ENCODE measurements at places on chromosomes 3 and 15.

GRCh38 chr3:10423171-10423882, 82.1 kb downstream of the ATP2B2 start:
- DNase-seq: no peak

GRCh38 chr15:38378161-38378560, 75.8 kb upstream of the FAM98B start:
- DNase-seq: no peak

DNA sequence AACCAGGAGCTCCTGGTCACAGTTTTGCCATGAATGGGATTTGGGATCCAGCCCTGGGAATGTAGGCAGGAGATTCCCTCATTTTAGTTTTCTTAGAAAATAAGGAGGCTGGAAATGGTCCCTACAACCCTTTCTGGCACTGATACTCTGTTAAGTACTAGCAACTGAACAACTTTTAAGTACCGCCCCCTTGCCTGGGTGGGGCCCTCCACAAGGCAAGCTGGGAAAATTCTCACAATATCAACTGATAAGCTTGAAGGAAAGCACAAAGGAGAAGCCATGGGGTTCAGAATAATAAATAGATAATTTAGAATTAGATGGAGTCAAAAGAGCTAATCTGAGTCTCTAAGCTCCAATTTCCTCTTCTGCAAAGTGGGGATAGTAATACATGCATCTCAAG, 4.2 kb upstream of the DGKG start:
- DNase-seq: no peak

DNA sequence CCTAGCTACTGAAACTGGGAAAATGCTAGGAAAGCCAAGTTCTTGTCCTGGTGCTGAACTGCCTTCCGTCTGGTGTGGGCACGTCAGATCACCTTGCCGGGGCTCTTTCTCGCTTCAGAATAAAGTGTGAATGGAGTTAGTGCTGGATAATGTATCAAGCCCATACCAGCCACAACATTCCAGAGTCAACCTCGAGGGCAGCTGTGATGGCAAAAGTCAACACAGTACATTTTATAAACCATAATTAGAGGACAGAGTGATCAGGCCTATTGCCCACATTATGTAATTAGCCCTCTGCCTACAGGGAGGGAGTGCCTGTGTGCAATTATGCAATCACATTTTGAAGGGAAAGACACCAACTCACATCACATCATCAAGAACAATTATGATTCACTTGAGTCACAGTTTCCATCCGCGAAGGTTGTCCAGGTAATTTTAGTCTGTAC, 165.2 kb downstream of the RORA start:
- no peak for DNase-seq

- no peak for DNase-seq
These were observed 5.5 kb downstream of the IL12A start for GRCh38 chr3:159994182-159994581.

GRCh38 chr3:135125171-135125801, 330.2 kb downstream of the EPHB1 start:
- no peak for DNase-seq

DNA sequence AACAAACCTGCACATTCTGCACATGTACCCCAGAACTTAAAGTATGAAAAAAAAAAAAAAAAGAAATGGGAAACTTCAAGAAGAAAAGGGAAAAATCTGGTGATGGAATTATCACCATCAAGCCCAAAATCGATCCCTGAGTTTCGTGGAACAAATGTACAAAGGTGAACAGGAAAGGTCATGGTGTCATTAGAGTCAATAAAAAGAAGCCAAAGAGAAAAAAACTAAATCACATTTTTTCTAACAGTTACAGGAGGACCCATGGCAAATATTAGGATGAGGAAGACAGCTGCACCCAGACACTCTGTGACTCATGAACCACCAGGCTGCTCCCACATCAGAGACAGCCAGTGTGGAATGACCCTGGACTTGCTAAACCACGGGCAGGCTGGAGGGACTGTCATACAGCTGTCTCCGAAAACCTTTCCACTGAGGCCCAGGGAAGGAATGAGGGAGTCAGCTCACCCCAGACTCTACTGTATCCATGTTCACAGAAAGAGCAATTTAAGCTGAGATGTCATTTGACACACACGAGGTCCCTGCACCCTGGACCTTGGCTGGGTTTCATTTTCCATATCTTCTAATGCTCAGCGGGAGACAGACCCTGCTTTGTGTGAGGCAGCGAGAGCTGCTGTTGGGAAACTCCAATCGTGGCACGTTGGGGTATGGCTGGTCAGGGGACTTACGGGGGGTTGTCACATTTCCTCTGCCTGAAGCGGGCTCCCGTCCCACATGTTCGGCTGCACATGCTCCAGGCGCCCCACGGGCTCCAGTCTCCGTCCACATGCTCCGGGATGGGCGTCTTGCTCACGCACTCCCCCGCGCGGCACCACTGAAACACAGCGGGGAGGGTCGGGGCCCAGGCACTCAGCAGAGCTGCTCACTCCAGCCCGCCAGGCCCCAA, 210.2 kb downstream of the ADAMTS17 start:
- no peak for DNase-seq

GRCh38 chr15:39151545-39151944, 429.3 kb upstream of the THBS1 start:
- DNase-seq: no peak

- no peak for DNase-seq
These were observed 27.1 kb upstream of the SKIL start for GRCh38 chr3:170330366-170330765.

DNA sequence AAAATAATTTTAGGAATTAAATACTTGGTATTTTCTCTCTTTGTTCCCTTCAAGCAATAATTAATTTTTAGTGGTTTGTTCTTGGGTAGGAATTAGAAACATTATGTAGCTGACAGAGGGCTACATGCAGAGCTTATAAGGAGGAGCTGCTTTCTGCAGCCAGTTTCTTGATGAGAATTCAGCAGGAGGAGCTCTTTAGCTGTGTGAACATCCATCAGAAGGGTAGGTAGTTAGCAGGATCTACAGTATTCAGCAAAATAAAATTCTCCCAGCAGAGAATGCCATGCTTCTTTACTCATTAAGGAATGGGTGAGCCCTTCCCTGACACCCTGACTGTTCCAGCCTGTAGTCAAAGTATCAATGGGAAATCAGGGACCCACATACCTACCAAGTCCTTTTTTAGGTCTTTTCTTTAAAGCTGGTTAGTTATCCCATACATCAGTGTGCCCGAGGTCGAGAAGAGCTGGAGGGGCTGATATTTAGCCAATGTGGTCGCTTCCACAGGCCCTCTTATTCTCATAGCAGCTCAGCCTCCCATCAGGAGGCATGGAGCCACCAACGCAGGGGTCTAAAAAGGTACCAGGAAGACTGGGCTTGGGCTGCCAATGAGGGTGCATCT, 54.0 kb downstream of the KCNAB1 start:
- no peak for DNase-seq

- no peak for DNase-seq
These were observed 90.7 kb upstream of the HES1 start for GRCh38 chr3:194045289-194045688.

- DNase-seq: no peak
These were observed 32.0 kb downstream of the RAB11A start for GRCh38 chr15:65901336-65901735.

GRCh38 chr3:178966299-178967176, 105.1 kb downstream of the ZMAT3 start:
- no peak for DNase-seq

- DNase-seq: no peak
These were observed 60.5 kb upstream of the ADPGK start for GRCh38 chr15:72844067-72844466.

GRCh38 chr3:71916747-71917369, 131.9 kb upstream of the PROK2 start:
- no peak for DNase-seq

DNA sequence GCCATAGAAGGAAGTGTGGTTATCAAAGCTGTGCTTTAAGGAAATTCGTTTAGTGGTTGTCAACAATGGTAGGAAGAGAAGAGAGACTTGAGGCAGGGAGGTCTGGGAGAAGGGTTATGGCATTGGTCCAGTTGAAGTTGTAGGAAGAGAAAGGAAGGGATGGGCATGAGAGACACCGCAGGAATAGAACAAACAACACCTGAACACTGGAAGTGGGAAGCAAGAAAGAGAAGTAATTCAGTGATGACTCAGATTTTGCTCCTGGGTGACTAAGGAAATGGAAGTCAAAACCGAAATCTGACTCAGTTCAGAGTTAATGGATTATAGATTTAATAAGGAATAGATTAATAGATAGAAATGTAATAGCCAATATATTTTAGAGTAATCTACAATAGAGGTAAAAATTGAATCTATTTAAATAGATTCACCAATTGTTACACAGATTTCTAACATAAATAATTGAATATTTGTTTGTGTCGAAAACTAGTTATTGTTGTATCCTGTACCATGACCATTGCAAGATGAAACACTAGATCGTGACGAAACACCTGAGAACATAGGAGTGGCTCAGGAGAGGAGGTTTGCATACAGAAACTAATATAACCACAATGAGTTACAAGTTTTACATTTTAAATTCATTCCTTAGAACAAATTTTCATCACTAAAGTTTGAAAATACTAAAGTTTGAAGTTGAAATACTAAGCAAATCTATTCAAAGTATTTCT, 36.0 kb downstream of the THBS1 start:
- no peak for DNase-seq

DNA sequence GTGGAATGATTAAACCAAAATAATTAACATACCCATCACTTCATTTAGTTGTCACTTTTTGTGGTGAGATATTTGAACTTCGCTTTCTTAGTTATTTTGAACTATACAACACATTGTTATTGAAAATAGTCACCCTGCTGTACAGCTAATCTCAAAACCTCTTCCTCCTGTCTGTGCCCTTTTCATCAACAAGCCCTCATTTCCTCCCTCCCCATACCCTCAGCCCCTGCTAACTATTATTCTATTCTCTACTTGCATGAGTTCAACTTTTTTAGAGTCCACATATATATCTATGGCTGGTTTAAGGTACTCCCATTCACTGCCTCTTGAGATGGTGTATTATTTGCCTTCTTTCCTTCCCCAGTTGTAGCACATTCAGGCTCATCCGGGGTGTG, 32.2 kb downstream of the COL8A1 start:
- DNase-seq: no peak

GRCh38 chr3:124298301-124298700, 306.4 kb upstream of the ROPN1 start:
- DNase-seq: no peak

GRCh38 chr3:58635371-58636285, 30.9 kb downstream of the FAM3D start:
- DNase-seq: no peak

GRCh38 chr3:23044463-23044862, 158.7 kb upstream of the UBE2E2 start:
- DNase-seq: no peak

DNA sequence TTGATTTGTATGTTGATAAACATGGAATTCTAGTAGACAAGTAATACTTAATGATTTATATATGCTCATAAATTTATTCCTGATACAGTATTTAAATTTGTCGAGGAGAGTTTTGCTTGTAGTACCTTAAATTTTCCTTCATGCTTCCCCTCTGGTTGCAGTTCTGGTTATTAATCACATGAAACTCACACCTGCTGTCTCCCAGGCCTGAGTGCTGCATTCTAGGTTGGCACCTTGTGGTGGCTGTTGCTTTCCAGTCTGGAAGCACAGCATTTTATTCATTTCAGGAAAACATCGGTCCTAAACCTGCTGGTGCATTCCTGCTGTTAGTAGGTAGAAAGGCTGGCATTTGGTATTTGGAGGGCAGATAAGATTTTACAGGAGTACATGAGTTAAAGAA, 44.9 kb downstream of the ATP1B3 start:
- no peak for DNase-seq

DNA sequence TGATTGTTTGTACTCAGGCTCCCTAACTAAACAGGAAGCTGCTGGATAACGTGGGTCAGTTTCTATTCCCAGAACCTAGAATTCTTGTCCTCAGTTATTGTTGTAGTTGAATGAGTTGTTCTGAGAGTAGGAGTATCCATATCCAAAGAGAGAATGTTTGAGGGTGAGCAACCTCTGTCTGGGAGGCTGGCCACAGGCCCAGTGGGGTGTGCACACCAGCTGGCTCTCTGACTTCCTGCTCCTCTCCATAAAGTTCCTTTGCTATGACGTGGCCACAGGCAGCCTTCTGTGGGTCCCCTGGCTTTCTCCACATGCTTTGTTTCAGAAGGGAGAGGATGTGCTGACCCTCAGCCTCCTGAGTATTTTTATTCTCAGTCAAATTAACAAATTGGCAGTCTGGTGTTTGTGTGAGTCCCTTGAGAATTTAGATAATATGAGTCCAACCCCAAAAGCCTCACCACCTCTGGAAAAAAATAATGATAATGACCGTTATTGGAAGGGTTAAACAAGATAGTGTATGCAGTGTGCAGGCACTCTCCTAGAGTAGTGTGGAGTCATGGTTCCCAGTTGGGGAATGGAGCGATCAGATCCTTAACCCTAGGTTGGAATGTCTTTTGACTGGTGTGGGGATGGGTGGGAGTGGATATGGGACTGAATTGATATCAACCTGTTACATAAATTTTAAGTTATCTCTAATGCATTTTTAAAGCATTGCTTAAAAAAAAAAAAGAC, 47.6 kb upstream of the MED12L start:
- no peak for DNase-seq

- DNase-seq: no peak
These were observed 9.3 kb downstream of the GNAI2 start for GRCh38 chr3:50245251-50245745.

DNA sequence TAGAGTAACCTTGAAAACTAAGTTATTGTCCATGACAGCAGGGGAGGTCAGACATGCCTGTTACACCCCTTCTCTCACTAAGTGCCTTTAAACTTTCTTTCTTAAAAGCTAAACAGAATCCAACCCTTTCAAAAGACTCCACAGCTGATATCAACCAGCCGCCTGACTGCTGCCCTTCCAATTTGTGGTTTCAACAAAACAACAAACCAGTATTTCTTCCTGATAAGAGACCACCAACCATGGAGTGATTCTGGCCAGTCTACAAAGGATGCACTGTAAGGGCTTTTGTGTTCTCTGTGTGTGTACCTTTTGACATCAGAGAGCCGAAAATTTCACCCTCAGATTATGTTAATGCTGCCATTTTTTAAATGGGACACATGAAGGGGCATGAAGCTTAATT, 1204.2 kb downstream of the ROBO2 start:
- DNase-seq: no peak

DNA sequence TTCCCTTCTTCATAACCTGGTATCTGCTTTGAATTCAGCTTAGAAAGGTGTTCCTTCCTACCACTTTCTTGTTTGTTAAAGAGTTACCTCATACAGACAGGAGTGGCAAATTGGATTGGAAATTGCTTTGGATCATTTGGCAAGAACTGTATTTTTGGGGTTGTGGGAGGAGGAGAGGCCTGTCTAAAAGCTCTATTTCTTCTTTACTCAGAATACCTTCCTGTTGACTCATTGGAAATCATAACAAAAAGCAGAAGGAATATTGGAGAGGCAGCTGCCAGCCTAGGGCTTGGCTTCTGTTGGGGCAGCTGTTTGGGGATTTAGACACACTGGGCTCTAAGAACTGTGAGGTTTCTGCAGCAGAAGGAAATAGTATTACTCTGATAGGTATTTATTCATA, 14.2 kb downstream of the IQGAP1 start:
- no peak for DNase-seq

DNA sequence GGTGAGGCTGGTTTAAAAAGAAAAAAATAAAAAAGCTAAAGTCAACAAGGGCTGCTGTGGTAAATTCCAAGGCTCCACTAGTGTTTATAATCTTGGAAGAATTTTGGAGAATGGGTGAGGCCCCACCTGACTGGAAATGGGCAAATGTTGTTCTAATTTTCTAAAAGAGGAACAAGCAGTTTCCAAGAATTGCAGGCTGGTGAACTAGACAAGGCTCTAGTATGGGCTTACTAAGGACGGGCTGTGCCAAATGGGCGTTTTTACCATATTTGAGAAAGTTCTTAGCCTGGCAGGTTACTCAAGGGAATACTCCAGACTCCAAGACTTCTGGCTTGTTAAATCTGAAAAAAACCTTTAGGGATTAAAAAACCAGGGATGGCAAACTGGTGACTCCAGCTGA, 67.0 kb upstream of the ABHD2 start:
- no peak for DNase-seq
